ENCODE measurements at places on chromosomes 3 and 15.

DNA sequence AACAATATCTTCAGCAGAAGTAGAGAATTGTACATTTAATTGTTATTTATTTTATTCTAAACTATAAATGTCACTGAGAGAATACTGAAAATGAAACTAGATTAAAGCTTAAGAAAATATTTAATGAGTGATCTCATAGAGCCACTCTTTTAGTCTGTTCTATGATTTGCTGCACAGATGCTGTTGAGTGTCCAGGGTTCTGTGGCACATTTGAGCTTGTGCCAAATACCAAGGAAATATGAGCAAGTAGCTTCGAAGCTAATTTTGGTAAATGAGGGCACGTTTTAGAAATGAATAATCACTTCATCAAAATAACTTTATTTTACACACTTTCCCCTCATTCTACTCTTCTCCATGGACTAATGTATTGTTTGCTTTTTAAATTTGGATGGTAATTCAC, 53.6 kb upstream of the THRB start:
- no peak for DNase-seq

DNA sequence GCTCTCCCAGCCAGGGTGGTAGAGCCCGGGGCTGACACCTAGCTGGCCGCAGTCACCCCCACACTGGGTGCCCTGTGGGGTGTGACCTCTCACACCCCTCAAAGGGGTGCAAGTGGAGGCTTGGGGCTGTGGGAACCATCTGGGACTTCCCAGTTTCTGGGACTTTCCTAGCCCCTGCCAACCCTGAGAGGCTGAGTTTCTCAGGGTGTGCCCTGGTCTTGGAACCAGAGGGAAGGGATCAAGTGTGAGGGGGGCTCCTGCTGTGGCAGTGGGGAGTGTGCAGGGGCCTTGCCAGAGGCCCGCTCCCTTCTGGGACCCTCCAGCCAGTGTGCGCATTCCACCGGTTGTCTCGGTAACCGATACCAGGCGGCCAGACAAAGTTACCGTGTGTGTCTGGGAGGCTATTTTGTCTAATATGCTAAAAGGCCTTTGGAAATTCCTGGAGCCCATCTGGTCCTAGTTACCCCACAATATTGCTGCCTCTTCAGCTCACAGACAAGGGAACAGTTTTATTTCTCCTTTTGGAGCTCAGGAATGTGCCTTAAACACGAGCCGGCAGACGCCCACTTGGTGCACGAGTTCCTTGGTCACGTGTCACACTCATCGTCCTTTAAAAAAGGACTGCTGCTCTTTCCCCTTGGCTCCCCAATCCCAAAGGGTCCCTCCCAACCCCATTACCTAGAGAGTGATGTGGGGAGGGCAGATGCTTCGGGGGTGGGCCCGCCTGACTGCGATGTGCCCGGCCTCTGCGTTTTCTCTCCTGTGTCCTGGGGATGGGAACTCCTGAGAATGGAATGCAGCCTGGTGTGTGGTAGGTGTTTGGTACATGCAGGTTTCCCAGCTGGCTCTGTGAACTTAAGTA, 33.2 kb downstream of the HDAC11 start:
- DNase-seq, result peak; percentile 49

DNA sequence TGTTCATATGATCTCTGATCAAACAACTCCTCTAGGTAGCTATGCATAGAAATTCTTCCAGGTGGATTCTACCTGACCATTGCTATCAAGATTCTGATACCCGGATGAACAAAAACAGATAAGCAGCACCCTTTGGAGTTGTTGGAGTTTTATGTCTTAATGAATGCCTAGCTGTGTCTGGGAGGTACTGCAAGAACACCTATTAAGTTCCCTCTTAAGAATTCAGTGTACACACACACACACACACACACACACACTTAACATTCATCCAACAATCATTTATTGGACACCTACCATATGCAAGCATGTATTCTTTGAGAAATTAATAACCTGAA, 58.1 kb upstream of the FNDC3B start:
- DNase-seq, result peak; percentile 72

DNA sequence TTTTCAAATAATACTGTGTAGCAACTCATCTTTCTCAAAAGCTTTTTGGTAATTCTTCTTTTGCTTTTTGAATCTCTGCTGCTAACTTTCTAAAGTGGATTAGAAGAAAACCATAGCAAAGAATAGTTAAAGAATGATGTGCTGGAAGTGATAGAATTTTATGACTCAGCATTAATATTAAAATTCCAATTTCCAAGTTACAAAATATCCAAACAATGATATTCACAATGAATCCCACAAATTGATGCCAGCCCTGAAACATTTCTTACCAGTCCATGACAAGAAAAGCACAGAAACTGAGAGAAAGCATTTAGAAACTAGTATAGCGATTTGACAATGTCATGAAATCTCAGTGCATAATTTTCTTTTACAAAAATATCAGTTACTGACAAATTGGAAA, 482.2 kb downstream of the RBMS3 start:
- DNase-seq, result no peak

DNA sequence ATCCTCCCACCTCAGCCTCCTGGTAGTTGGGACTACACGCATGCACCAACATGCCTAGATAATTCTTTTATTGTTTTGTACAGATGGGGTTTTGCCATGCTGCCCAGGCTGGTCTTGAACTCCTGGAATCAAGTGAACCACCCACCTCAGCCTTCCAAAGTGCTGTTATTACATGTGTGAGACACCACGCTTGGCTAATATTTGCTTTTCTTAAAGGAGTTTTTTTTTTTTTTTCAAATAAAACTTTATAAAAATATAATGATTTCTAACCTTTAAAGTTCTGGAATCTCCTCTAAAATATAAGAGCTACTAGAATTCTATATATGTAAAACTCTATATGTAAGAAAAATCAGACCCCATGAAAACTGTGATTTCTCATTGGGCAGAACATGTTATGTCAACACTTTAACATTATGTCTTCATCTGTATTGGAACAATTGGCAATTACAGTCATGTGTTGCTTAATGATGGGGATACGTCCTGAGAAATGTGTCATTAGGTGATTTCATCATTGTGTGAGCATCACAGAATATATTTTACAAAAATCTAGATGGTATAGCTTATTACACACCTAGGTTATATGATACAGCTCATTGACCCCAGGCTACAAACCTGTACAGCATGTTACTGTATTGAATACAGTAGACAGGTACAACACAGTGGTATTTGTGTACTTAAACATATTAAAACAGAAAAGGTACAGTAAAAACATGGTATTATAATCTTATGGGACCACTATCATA, 377.0 kb downstream of the PLCL2 start:
- peak; percentile 4 for DNase-seq

DNA sequence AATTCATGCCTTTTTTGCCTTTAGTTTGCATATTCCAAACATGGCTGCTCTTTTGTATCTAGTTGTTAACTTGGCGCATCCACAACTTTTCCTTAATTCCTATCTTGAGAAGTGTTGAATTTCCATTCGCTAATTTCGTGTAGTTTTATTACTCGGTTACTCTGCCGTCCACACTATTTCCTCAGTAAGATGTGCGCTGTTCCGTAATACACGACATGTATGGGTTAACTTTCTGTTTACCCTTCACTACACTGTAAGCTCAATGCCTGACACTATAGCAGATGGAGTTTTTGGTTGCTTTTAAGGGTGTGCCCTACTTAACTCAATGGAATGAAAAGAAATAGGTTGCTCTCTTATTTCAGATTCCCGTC, 724 bp downstream of the RPSA start:
- DNase-seq, result no peak

GRCh38 chr3:8020047-8020841, 481.4 kb upstream of the LMCD1 start:
- no peak for DNase-seq

DNA sequence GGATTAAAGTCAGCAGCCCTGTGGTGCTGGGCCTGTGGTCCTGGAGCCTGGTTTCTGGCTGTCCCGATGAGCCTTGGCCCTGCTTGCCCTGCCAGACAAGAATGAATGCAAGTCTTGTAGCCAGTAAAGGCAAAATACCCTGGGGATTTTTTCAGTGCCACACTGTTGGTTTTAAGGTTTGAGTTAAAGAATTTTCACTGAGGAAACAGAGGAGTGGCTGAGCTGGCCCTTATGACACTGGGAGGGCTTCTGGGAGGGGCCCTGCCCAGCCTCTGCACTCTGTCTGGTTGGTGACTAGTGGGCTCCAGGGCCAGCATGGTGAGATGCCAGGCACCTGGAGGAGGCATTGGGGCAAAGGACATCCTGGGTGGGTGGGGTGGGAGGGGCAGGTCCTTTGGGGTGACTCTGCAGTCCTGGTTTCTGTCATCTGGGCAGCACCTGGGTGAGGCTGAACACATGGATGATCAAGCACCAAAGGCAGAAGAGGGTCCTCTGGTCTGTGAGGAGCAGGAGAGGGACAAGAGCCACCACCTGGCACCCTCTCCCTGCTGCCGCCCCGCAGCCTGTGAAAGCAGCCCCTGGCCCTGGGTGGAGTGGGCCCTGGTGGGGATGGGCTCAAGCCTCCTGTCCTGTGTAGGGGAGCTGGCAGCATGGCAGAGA, 12.5 kb upstream of the PLA2G4E start:
- no peak for DNase-seq

GRCh38 chr3:126854666-126855065, 128.2 kb upstream of the PLXNA1 start:
- no peak for DNase-seq

- DNase-seq, result no peak
Measured at GRCh38 chr3:150135287-150135721, 164.6 kb upstream of the PFN2 start.

DNA sequence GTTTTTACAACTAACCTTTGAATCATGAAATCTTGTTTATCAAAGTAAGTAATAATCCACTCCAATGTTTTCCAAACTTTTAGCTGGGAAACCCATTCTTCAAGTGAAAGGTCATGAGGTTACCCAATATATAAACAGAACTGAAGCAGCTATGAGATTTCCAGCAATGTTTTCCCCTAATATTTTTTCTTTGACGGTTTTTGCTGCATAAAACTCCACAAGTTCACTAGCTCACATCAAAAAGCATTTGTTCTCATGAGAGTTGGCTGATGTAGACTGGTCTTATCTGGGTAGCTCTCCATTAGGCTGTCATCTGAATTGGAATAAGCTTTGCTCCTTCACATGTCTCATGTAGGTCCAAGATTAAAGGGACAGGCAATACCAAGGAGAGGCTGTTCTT, 241.2 kb upstream of the LRRC3B start:
- no peak for DNase-seq

DNA sequence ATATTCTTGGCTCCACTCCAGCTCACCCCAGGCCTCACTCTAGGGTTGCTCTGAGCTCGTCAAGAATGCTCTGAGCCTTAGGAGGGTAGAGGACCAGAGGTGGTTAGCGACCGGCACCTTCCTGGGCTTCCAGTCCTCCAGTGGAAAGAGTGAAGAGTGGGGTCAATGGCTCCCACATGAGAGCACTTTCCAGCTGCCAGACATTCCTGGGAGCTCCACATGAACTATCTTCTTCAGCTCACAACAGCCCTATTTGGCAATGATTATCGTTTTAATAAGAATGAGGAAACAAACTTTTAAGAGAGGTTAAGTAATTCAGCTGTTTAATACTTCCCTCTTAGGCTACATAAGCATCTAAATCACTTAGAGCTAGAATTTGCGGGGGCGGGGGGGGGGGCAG, 139.3 kb downstream of the STT3B start:
- no peak for DNase-seq

GRCh38 chr3:32641356-32641755, 43.6 kb upstream of the CNOT10 start:
- no peak for DNase-seq

DNA sequence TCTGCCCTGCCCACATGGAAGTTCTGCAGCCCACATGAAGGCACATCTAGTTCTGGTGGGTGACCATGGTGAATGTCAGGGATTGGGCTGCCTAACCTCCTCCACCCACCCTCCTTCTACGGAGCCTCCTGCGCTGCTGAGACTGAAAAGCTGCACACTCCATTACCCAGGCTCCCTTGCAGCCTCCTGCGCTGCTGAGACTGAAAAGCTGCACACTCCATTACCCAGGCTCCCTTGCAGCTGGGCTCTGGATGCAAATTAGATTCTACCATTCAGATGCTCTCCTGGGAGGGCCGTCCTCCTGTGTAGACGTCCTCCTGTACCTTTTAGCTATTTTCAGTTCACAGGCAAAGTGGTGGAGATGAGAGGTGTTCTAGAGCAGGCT, 32.1 kb downstream of the POMGNT2 start:
- DNase-seq, result no peak

- DNase-seq, result no peak
Measured at GRCh38 chr3:115713284-115713683, 90.0 kb downstream of the GAP43 start.

- peak; percentile 21 for DNase-seq
Measured at GRCh38 chr3:139629033-139629432, 48.7 kb downstream of the NMNAT3 start.

- no peak for DNase-seq
Measured at GRCh38 chr3:37586280-37586679, 275.4 kb upstream of the CTDSPL start.

DNA sequence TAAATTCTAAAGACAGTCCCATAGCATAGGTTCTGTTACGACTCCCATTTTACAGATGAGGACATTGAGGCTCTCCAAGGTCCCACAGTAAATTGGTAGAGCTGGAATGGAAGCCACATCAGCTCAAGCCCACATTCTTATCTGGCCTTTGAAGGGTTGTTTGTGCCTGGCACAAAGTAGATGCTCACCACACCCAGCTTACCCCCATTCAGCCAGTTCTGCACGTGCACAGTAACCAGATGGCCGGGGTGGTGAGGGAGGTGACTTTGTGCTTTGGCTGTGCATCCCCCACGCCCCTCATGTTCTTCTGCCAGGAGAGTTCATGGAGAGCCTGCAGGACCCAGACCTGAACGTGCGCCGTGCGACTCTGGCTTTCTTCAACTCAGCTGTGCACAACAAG, 16.2 kb downstream of the RPL32 start:
- DNase-seq, result no peak

GRCh38 chr15:52104532-52105004, 8.0 kb downstream of the BCL2L10 start:
- DNase-seq, result no peak

GRCh38 chr3:158520433-158520832, 50.6 kb upstream of the MLF1 start:
- DNase-seq, result no peak

- DNase-seq, result peak; percentile 5
Measured at GRCh38 chr15:82058026-82058425, 12.2 kb upstream of the MEX3B start.

- DNase-seq, result peak; percentile 87
Measured at GRCh38 chr3:75232216-75232615, 431.9 kb upstream of the FRG2C start.

- DNase-seq, result no peak
Measured at GRCh38 chr3:188084752-188085583, 69.0 kb upstream of the LPP start.

GRCh38 chr3:128502712-128503111, 9.7 kb upstream of the GATA2 start:
- no peak for DNase-seq

DNA sequence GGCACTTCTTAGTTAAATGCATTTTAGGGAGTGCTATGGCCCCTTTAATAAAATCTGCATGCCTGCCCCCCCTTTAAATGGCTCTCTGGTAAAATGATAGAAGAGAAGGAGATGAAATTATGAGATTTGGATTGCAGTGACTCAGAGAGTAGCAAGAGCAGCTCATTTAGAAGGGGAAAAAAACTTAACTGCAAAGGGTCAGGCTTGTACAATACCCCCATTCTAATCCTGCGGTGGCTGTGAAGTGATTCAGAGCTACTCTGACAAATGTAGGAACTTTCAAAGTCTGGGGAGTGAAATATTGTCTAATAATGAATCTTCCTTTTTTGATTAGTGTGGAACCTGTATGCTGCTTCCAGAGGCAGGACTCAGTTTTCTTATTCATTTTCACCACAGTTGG, 44.1 kb upstream of the TBC1D23 start:
- no peak for DNase-seq
